ENCODE measurements at places on chromosomes 3 and 15.

DNA sequence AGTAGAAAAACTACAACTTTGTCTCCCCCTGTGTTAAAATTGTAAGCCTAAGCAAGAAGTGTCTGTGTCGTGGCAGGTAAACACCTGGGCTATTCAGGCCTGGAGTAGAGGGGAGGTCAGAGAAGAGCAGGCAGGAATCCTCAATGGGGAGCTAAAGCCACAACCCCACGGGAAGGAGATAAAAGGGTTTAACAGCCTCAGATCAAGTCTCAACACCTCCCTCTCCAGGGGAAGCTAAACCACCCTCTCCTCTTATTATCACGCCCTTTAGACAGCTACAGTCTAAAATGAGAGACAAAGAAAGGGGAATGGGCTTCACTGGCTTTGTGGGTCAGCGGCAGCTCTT is 11.6 kb downstream of the ETV5 start:
- DNase-seq, result no peak

DNA sequence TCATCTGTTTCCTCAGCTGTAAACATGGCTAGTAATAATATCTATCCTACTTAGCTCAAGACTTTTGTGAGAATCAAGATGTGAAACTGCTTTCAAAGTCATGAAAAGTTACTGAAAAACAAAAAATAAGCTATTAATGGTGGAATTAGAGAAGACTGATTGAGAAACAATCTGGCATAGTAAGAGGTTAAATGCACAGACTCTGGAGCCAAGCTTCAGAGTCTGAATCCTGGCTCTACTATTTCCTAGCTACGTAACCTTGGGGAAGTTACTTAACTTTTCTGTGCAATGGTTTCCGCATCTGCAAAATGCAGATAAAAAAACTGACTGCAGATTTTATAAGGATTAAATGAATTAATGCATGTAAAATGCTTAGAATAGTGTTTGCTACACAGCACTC is 28.8 kb downstream of the LRRFIP2 start:
- no peak for DNase-seq

- DNase-seq, result no peak
These were observed 185.9 kb downstream of the MEGF11 start for GRCh38 chr15:66067687-66068086.

DNA sequence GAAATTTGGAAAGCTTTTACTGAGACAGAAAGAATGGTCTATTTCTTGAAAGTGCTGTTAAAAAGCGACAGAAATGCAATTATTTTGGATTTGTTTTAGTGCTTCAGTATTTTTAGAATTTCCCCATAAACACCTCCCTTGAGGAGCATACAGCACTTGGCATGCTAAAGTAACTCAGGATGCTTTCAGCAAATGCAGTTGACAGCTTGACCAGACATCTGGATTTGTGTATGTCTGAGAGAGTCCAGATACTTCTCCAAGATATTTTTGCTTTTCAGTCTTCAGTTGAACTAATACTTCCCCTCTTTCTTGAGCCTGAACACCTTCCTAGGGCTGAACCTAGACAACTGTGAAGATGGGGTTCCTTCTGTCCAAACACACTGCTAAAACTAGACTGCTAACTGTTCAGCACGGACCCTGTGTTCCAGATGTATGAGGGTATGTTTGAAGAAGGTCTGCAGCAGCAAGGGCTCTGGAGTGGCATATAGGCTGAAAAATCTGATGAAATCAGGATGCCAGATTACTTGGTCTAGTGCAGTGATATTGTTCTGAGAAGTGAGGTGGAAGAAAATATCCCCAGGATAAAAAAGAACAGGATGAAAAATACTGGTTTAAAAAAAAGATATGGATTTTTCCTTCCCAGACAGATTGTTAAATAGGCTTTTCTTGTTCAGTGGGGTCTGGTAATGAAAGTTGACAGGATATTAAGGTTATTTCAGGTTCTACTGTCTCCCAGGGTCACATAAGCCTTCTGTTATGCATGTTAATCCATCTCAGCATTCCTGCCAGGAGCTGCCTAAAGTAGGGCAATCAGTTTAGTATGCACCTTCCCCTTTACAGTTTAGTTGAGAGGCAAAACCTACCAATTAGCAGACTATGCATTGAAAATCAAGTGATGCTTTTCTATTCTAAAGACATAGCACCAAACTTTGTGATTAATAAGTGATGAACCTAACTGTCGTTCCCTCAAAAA is 516.9 kb upstream of the TBL1XR1 start:
- DNase-seq, result no peak

GRCh38 chr15:61155741-61156700 is 73.1 kb downstream of the RORA start:
- DNase-seq, result no peak

GRCh38 chr3:190229632-190230424 is 92.4 kb downstream of the CLDN1 start:
- no peak for DNase-seq

DNA sequence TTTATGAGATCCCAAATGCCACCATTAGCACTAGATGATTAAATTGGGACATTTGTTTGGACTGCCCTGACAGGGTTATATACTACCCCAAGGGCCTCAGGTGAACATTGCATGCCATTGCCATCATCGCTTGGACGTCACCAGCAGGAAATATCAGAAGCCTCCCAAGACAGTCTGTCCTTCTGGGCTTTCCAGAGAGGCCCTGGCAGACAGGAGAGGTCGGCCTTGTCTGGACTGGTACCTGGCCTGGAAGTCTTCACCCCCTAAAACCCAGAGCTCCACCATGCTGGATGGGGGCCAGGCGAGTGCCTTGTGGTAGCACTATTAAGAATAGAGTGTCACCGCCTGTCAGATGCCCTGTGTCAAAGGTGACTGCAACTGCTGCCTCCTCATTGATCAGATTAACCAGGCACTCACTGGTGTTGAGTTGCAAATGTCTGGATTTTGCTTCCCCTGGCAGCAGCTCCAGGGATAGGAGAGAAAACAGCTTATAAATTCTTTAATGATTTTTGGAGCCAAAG is 324.1 kb upstream of the RASGRP1 start:
- DNase-seq, result no peak

DNA sequence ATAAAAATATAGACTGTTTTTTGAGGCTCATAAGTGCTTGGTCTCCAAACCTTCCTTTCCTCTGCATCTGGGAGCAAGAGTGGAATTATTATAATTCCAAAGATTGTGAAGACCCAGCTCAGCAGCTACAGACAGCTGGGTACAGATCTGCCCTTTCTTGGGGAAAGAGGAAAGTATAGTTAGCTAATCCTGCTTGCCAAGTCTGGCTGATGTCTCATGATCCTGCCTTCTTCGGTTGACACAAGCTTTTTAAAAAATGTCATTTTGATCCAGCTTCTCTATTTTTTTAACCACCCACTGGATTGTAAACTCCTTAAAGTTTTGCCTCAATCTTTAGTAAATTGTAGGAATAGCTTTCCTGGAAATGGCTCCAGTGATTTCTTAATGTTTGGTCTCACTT is 181.1 kb downstream of the LRTM1 start:
- no peak for DNase-seq

DNA sequence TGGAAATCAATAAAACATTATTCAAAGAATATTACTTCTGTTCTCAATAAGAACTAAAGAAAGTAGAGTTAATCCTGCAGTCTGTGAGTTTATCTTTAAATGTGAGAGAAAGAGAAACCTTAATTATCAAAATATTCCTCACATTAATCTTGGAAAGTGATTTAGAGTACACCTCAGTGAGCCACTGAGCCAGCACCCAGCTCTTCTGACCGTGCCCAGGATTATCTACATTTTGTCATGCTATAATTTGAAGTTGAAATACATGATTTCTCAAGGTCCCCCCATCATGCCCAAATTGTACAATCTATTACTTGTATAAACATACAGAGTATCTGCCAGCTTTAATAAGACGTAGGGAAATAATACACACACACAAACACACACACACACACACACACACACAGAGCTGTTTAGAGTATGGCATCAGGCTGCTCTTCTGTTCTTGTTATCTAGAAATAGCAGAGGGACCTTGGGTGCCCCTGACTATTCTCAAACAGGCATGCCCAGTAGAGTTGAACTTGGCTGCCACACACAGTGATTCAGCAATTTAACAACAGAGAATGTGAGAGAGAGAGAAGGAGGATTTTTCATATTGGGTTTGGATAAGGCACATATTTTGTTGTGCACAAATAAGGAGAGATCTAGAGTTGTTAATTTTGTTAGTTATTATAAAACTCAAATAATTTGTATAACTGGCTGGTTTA is 74.4 kb downstream of the P2RY1 start:
- no peak for DNase-seq

- no peak for DNase-seq
These were observed 267.4 kb upstream of the HES1 start for GRCh38 chr3:193868590-193868989.

GRCh38 chr3:110133971-110134370 is 796.6 kb upstream of the DPPA4 start:
- DNase-seq, result no peak

GRCh38 chr3:159846255-159846654 is 142.4 kb upstream of the IL12A start:
- no peak for DNase-seq

Measured in stimulated activated naive B cell treated with anti-CD40 and anti-IgM and Interleukin-4, amounts not matched to agents 10 μg/mL and 1 μg/mL and 100 μg/mL, for 72 hours (primary cell).